ENCODE measurements at places on chromosomes 1 and 21. TPM values are rescaled to one million over a fixed set of nuclear protein-coding genes. Genes with fewer than 3 reads are reported as not detected.
A peak's percentile ranks its signal among the peaks of the same experiment; 100 is the strongest.

GRCh38 chr1:32335790-32336590 lies at the start of gene MARCKSL1:
MARCKSL1 (minus strand) TSS chr1:32336233; CDS start chr1:32336033, 200 bp downstream.
- peak; percentile 88 for DNase-seq
- peaks cover 52% of the 10 kb centered on the region for H3K4me1 ChIP-seq
- peak within 1 kb of the TSS; percentile 77 for H3K4me3 ChIP-seq
- no peaks in the 10 kb centered on the region for H3K27me3 ChIP-seq
- peaks cover 22% of the 10 kb centered on the region for H3K36me3 ChIP-seq

- peak; percentile 34 for DNase-seq
- peaks cover 32% of the 10 kb centered on the region for H3K4me1 ChIP-seq
- peaks cover 64% of the 10 kb centered on the region for H3K36me3 ChIP-seq
- peak overlapping the region; percentile 99 for H3K27ac ChIP-seq
- H3K27me3 ChIP-seq, result peaks cover 1% of the 10 kb centered on the region
- peak overlapping the region; percentile 98 for H3K4me3 ChIP-seq
These were observed 1.4 kb downstream of the RCC1 start for GRCh38 chr1:28507247-28507645.

DNA sequence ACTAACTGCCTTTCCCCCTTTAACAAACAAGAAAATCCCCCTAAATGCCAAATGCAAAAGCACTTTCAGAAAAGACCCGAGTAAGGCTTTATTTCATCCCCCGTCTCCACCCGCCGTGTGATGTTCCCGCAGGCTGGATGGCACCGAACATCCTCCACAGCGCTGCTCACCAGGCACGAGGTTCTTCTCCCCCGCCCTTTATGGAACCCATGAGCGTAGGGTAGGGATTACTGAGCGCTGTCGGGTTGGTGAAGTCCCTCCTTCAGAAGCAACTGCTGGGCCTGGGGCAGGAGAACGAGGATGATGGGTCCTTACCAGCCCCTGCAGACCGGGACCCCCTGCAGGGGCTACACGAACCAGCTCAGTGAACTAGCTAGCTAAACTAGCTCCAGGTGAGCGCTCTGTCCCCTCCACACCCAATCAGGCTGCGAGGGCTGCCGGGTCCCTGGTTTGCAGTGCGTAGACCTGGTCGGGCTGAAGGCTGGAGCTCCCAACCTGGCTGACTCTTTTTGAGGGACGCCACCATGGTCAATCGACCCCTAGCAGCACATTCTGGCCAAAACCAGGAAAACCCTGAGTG lies 80.4 kb downstream of the ITPKB start:
- DNase-seq, result no peak
- no peaks in the 10 kb centered on the region for H3K4me1 ChIP-seq
- H3K27me3 ChIP-seq, result no peaks in the 10 kb centered on the region
- H3K36me3 ChIP-seq, result peaks cover 11% of the 10 kb centered on the region

- H3K27ac ChIP-seq, result no peak overlapping the region
- no peaks in the 10 kb centered on the region for H3K4me1 ChIP-seq
- no peak for DNase-seq
- H3K27me3 ChIP-seq, result peaks cover 12% of the 10 kb centered on the region
- H3K4me3 ChIP-seq, result no peak overlapping the region
These were observed 8.3 kb downstream of the DISP3 start for GRCh38 chr1:11487196-11487751.

DNA sequence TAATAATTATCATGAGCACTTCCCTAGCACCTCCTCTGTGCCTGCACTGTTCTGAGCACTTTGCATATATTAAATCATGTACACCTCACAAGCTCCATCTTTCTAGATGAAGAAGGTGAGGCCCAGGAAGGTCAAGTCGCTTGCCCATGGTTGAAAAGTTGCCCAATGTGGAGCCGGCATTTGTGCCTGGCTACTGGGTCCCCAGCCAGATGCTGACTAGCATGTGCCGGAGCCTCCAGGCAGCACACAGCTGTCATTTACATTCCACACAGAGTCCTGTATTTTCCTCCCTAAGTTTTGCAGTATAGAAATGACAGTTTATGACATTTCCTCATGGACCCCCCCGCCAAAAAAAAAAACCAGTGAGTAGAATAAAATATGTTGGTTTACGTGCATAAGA lies 94.3 kb downstream of the BCAR3 start:
- no peak for DNase-seq
- no peaks in the 10 kb centered on the region for H3K27me3 ChIP-seq
- H3K4me1 ChIP-seq, result peaks cover 12% of the 10 kb centered on the region
- no peak overlapping the region for H3K4me3 ChIP-seq
- no peak overlapping the region for H3K27ac ChIP-seq
- no peaks in the 10 kb centered on the region for H3K36me3 ChIP-seq

DNA sequence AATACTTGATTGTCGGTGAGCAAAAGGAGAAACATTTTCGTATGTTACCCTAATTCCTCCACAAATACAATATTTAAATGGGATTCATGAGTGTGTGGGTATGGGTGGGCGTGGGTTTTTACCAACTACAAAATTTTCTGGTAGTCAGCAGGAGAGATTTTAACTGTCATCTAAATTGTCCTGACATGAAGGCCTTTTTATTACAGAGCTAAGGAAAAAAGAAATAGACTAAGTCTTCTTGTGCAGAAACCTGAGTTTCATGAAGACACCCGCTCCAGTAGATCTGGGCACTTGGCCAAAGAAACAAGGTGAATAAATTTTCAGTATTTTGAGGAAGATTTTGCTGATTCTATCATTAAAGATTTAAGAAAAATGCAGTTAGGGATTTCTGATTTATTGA lies 752 bp downstream of the RGS18 start:
- H3K27ac ChIP-seq, result no peak overlapping the region
- H3K4me1 ChIP-seq, result no peaks in the 10 kb centered on the region
- no peak overlapping the region for H3K4me3 ChIP-seq
- no peak for DNase-seq

Gene AKR1A1
- 181 TPM for total RNA-seq

- no peak within 1 kb of the TSS for H3K4me3 ChIP-seq
- H3K27me3 ChIP-seq, result no peaks in the 10 kb centered on the region
- no peak within 1 kb of the TSS for H3K27ac ChIP-seq
These were observed at the start of gene CASQ1 for GRCh38 chr1:160189649-160190625. CASQ1 (plus strand) TSS chr1:160190575; CDS start chr1:160190752, 177 bp downstream.

- peaks cover 52% of the 10 kb centered on the region for H3K4me1 ChIP-seq
- no peak overlapping the region for H3K27ac ChIP-seq
- DNase-seq, result no peak
- H3K4me3 ChIP-seq, result peak overlapping the region; percentile 95
- peaks cover 7% of the 10 kb centered on the region for H3K36me3 ChIP-seq
These were observed 2.0 kb downstream of the EDEM3 start for GRCh38 chr1:184752656-184753055.

- no peak for DNase-seq
- H3K27me3 ChIP-seq, result peaks cover 20% of the 10 kb centered on the region
- H3K4me3 ChIP-seq, result no peak overlapping the region
- no peaks in the 10 kb centered on the region for H3K36me3 ChIP-seq
- no peak overlapping the region for H3K27ac ChIP-seq
- H3K4me1 ChIP-seq, result no peaks in the 10 kb centered on the region
These were observed 10.4 kb downstream of the KLHDC7A start for GRCh38 chr1:18491168-18491567.

DNA sequence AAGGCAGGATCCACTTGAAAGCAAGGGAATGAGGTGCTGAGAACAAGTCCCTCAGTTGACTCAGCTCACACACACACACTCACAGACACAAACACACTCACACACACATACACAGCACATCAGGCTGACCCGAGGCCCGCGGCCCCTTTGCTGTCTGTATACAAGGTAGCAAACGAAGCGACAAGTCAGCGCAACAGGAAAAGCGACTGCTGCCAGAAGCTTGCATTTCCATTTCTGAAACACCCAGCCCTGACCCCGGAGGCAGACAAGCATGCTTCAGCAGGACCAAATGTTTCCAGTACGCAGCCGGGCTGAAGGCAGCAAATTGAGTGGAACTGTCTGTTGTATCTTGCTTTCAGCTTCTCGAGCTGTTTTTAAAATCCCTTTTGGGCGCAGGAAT lies 501.6 kb downstream of the NPHP4 start:
- no peaks in the 10 kb centered on the region for H3K36me3 ChIP-seq
- H3K4me3 ChIP-seq, result no peak overlapping the region
- no peaks in the 10 kb centered on the region for H3K27me3 ChIP-seq
- H3K4me1 ChIP-seq, result no peaks in the 10 kb centered on the region
- no peak for DNase-seq

DNA sequence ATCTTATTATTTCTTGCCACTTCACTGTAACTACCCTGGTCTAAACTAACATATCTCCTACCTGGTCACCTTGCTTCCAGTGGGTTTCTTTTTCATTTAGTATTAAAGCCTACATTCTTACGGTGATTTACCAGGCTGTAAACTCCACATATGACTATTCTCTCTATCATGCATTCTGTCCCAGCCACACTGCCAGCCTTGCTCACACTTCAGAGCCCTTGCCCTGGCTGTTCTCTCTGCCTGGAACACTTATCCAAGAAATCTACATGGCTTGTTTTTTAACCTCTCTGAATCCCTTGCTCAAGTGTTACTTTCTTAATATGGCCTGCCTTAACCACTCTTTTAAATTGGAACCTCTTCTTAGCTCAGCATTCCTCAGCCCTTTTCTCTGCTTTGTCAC lies 212.7 kb downstream of the GPR52 start:
- H3K4me1 ChIP-seq, result no peaks in the 10 kb centered on the region
- no peak overlapping the region for H3K4me3 ChIP-seq
- H3K27me3 ChIP-seq, result no peaks in the 10 kb centered on the region
- H3K27ac ChIP-seq, result no peak overlapping the region

Gene UBL4B
- total RNA-seq, result not detected

GRCh38 chr1:206518743-206519142 lies 11.4 kb downstream of the RASSF5 start:
- H3K4me3 ChIP-seq, result no peak overlapping the region
- no peaks in the 10 kb centered on the region for H3K27me3 ChIP-seq

Gene FCRL3
- total RNA-seq, result 1.2 TPM
